ENCODE measurements at places on chromosomes 5 and 9.
A peak's percentile ranks its signal among the peaks of the same experiment; 100 is the strongest.

DNA sequence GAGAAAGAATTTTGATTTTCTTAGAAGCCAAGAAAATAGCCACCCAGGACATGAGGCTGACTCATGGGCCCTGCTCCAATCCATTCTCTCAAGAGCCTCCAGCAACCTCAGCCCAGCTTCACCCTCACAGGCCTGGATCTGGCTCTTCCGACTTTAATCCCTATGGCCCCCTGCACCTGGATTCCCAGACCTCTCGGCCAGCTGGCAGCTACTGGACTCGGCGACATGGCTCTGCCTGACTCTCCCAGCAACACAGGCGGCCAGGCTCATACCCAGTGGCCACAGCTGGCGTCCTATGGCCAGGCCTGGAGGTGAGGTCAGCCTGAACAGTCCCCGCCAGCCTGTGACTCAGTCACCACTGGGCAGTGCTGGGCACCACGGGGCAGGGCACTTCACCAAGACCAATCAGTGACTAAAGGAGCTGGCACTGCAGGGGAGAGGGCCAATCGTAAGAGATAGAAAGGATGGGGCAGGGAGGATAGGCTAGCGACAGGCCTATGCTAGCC is 6.2 kb upstream of the PDLIM4 start:
- DNase-seq, result no peak

DNA sequence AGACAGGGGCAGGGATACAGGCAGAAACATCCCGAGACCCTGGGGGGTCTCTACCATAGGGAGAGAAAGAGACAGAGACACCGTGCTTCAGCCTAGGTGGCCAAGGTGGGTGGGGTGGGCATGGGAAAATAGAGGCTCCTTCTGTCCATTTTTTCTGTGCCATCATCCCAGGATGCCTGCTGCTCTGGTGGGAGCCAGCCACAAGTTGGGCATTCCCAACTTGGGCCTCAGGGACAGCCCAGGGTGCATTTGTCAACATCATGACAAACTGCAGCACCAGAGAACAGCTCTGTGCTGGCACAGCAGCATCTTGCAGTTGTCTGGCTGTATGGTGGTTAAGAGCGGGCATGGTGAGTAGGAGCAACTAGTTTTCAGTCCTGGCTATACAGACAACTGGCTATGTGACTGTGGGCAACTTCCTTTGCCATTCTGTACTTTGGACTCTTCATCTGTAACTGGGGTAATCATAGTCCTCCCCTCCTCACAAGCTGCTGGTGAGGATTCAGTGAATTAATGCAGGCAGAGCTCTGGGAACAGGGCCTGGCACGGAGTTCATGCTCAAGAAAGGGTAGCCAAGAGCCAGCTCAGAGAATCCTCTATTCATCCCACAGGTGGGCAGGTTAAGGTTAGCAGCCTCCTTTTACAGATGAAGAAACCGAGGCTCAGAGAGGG is 100.4 kb downstream of the RGS3 start:
- no peak for DNase-seq

DNA sequence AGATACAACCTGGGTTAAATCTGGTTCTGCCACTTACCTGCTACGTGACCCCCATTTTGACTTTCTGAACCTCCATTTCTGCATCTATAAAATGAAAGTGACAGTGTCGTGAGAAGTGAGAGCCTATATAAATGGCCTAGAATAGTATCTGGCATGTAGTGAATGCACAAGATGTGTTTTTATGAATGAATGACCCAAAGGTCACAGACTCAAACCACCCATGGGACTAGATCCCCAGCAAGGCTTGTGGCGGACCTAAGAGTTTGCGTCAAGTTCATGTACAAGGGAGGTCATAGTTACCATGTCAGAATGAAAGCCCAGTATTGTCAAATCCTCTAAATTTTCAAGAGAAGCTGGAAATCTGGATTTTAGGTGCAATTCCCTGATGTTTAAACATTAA is 11.2 kb upstream of the SETD9 start:
- no peak for DNase-seq

- no peak for DNase-seq
Measured at GRCh38 chr5:65103756-65104440, 335.2 kb downstream of the CWC27 start.

DNA sequence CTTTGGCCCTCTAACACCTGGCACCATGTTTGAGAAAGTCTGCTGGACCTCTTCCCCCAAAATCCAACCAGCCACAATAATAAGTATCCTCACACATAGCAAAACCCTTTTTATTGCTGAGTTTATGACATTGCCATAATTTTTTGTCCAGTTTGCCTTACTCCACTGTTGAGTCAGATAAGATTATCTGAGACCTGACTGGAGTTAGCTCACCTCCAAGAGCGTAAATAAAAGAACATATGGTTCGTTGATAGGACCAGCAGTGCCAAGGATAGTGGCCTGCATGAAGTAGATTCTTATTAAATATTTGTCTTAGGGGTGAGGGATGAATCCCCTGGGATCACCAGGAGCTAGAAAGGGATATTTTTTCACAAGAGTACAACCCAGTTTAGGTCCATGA is 510.6 kb upstream of the MPDZ start:
- DNase-seq, result no peak

DNA sequence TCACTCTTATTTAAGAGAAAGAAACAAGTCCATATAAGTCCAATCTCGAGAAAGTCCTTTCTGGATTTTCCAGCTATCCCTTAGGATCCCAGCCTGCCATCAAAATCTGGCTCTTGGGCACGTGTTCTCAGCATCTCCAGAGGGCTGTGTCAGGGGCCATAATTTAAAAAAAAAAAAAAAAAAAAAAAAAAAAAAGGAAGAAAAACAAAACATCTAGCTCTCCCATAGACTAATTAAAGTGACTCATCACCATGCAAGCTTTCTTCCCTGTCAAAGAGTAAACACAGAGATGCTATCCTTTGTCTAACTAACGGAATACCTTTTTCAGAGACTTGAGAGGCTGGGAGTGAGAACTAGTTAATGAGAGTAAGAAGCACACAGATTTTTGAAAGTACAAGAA is 44.9 kb upstream of the MYO10 start:
- no peak for DNase-seq

GRCh38 chr9:78029551-78030295 is 1.9 kb downstream of the GNAQ start:
- DNase-seq, result peak; percentile 47

DNA sequence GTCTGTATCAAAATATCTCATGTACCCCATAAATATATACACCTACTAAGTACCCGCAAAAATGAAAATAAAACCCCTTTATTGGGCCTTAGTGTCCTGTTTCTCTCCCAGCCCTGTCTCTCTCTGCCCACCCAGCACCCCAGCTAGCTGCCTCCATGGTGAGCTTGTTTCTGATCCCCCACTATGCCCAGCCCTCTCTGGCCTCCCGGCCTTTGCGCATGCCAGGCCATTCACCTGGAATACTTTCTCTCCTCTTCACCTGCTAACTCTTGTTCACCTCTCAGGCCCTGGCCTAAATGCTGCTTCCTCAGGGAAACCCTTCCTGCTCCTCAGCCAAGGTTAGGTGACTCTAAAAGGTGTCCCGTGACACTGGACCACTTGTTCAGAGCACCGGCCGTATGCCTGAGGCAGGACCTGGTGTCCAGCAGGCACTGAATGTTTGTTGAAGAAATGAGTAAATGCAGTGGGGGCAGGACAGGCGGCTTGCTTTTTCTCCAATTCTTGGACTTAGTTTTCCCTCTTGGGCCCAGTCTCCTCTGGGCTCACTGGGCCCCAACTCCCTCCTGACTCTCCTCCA is 58.5 kb downstream of the PSD2 start:
- DNase-seq, result no peak

DNA sequence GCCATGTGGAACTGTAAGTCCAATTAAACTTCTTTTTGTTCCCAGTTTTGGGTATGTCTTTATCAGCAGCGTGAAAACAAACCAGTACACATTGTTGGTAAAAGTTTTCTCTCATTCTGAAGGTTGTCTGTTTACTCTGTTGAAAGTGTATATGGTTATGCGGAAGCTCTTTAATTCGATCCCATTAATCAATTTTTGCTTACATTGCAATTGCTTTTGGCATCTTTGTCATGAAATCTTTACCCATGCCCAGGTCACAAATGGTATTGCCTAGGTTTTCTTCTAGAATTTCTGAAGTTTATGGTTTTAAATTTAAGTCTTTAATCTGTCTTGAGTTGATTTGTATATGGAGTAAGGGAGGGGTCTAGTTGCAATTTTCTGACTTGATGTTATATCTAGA is 1901.9 kb downstream of the MAT2B start:
- DNase-seq, result no peak

- no peak for DNase-seq
Measured at GRCh38 chr5:173496129-173496882, 120.1 kb downstream of the BOD1 start.

- DNase-seq, result no peak
Measured at GRCh38 chr9:129664746-129665388, 580 bp upstream of the PRRX2 start.

All from central memory CD4-positive, alpha-beta T cell (primary cell).